ENCODE measurements at places on chromosomes 2 and 18.

DNA sequence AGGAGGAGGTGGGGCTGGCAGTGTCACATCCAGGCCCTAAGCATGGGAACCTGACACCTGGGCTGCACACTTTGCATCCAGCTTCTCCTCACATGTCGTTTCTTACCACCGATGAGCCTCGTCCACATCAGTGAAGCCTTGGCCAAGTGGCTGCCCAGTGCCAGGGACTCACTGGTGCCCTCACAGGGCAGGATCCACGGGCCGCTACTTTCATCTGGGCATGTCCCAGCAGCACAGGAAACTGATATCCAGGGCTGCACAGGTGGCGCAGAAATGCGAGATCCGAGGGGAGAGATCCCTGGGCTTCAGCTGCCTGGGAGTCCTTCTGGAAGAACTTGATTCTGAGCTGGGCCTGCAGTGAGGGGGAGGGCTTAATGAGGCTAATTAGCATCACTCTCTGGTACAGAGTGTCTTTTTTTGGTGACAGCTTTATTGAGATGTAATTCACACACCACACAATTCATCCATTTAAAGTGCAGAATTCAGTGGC lies 291.6 kb upstream of the HDAC4 start:
- DNase-seq, result no peak
- H3K4me3 ChIP-seq, result no peak overlapping the region
- H3K27ac ChIP-seq, result no peak overlapping the region
- no peaks in the 10 kb centered on the region for H3K4me1 ChIP-seq
- H3K27me3 ChIP-seq, result no peaks in the 10 kb centered on the region
- H3K36me3 ChIP-seq, result no peaks in the 10 kb centered on the region

- H3K4me3 ChIP-seq, result no peak overlapping the region
- no peaks in the 10 kb centered on the region for H3K36me3 ChIP-seq
- H3K4me1 ChIP-seq, result no peaks in the 10 kb centered on the region
- no peak overlapping the region for H3K27ac ChIP-seq
- peak; percentile 33 for DNase-seq
Observed at GRCh38 chr2:45992021-45992740, 305.0 kb upstream of the EPAS1 start.

- DNase-seq, result no peak
- no peak overlapping the region for H3K4me3 ChIP-seq
- H3K36me3 ChIP-seq, result peaks cover 2% of the 10 kb centered on the region
- H3K4me1 ChIP-seq, result no peaks in the 10 kb centered on the region
- no peak overlapping the region for H3K27ac ChIP-seq
Observed at GRCh38 chr2:27241761-27242613, 20.9 kb downstream of the SLC30A3 start.

DNA sequence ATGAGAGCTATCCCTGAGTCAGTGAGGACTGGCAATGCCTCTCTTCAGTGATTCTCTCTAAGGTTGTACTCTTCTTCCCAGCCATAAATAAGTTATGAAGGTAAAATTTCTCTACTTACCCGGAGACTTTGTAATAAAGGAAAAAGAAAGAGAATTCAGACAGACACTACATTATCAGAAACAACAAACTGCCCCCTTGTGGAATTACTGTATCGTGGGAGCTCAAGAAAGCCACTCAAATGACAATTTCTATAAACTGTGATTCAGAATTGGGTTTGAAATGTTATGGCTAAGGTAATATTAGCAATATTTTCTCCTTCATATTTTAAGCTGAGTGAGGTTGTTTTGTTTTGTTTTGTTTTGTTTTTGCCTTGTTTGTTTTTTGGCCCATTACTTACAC lies 155.8 kb upstream of the TANK start:
- H3K4me3 ChIP-seq, result no peak overlapping the region
- DNase-seq, result no peak
- H3K27me3 ChIP-seq, result no peaks in the 10 kb centered on the region
- H3K36me3 ChIP-seq, result no peaks in the 10 kb centered on the region
- H3K27ac ChIP-seq, result no peak overlapping the region

GRCh38 chr2:103887625-103888024 lies 966.3 kb upstream of the POU3F3 start:
- H3K27ac ChIP-seq, result no peak overlapping the region
- no peak for DNase-seq
- no peak overlapping the region for H3K4me3 ChIP-seq
- no peaks in the 10 kb centered on the region for H3K27me3 ChIP-seq
- H3K36me3 ChIP-seq, result no peaks in the 10 kb centered on the region
- H3K4me1 ChIP-seq, result no peaks in the 10 kb centered on the region

GRCh38 chr2:192161656-192162290 lies 33.0 kb downstream of the TMEFF2 start:
- no peak for DNase-seq
- H3K27ac ChIP-seq, result no peak overlapping the region
- no peaks in the 10 kb centered on the region for H3K27me3 ChIP-seq
- H3K36me3 ChIP-seq, result no peaks in the 10 kb centered on the region
- H3K4me3 ChIP-seq, result no peak overlapping the region
- peaks cover 4% of the 10 kb centered on the region for H3K4me1 ChIP-seq

DNA sequence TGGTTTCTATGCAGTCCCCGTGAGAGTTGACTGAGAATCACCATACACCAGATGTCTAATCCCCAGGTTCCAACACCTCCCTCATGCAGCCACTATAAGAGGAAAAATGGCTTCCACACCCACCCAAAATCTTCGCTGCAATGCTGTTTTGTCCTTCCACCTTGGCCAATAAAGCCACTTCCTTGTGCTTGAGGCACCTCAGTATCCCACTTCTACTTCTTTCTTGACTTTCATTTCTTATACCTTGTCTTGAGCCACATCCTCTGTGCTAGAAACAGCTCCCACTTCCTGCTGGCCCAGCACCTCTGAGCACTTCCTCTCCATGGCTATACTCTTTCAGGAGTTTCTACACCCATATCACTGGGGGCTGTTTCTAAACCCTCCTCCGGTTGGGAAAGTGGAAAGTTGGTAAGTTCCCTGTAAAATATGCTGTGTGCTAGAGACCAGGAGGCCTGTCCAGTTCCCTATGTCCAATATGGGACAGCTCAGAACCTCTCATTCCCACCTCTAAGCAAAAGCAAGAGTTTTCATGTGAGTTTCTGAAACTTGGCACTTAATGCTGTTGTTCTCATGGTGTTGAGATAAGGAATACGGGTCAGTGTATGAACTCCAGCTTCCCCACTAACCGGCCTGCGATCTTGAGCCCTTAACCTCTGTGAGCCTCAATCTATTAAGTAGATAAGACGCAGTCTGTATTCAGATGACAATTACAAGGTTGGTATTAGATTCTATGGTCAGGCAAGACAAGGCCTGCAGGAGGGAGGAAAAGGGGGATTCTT lies 209.1 kb upstream of the ID2 start:
- H3K27ac ChIP-seq, result no peak overlapping the region
- H3K36me3 ChIP-seq, result no peaks in the 10 kb centered on the region
- H3K27me3 ChIP-seq, result no peaks in the 10 kb centered on the region
- peaks cover 16% of the 10 kb centered on the region for H3K4me1 ChIP-seq
- no peak overlapping the region for H3K4me3 ChIP-seq

GRCh38 chr18:8232791-8233190 lies 376.4 kb upstream of the RAB12 start:
- no peaks in the 10 kb centered on the region for H3K27me3 ChIP-seq
- no peaks in the 10 kb centered on the region for H3K4me1 ChIP-seq
- H3K36me3 ChIP-seq, result no peaks in the 10 kb centered on the region
- no peak overlapping the region for H3K27ac ChIP-seq

DNA sequence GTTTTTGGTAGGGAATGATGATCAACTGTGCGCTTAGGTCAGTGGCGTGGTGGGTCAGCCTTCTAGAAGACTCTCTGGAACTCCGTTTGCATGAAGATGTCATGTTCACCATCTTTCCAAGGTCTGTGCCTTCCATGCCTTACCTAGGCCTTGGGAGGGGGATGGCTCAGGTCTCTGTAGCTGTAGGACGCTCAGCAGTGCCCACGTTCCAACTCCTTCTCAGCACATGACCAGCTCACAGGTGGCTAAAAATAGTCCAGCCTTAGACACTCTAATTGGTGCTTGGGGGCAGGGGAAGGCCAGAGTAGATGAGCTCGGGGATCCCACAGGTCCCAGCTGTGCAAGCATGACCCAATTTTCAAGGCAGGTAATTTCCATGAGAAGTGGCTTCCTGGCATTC lies 42.3 kb upstream of the TEX51 start:
- no peak overlapping the region for H3K27ac ChIP-seq
- H3K27me3 ChIP-seq, result no peaks in the 10 kb centered on the region
- H3K4me3 ChIP-seq, result no peak overlapping the region
- H3K4me1 ChIP-seq, result no peaks in the 10 kb centered on the region
- DNase-seq, result no peak
- no peaks in the 10 kb centered on the region for H3K36me3 ChIP-seq

GRCh38 chr2:15842758-15843666 lies 97.3 kb upstream of the MYCN start:
- DNase-seq, result no peak
- H3K27me3 ChIP-seq, result no peaks in the 10 kb centered on the region
- H3K4me3 ChIP-seq, result no peak overlapping the region
- peaks cover 35% of the 10 kb centered on the region for H3K4me1 ChIP-seq

GRCh38 chr2:182186132-182186735 lies 200.6 kb downstream of the PPP1R1C start:
- no peak overlapping the region for H3K27ac ChIP-seq
- H3K36me3 ChIP-seq, result no peaks in the 10 kb centered on the region
- H3K4me3 ChIP-seq, result no peak overlapping the region
- no peak for DNase-seq
- H3K4me1 ChIP-seq, result no peaks in the 10 kb centered on the region
- H3K27me3 ChIP-seq, result no peaks in the 10 kb centered on the region

DNA sequence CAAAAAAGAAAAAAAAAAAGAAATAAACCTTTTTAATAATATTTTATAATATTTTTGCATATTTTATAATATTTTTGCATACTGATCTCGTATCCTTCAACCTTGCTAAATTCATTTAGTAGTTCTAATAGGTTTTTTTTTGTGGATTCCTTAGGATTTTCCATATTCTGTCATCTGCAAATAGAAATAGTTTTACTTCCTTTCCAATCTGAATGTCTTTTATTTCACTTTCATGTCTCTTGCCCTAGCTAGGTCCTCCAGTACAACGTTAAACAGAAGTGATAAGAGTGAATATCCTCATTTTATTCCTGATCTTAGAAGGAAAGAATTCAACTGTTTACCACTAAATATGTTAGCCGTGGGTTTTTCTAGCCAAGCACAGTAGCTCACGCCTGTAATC lies 13.7 kb downstream of the LMAN2L start:
- H3K27ac ChIP-seq, result no peak overlapping the region
- peaks cover 3% of the 10 kb centered on the region for H3K36me3 ChIP-seq
- no peak for DNase-seq
- no peaks in the 10 kb centered on the region for H3K27me3 ChIP-seq

- no peaks in the 10 kb centered on the region for H3K4me1 ChIP-seq
- H3K27me3 ChIP-seq, result no peaks in the 10 kb centered on the region
- DNase-seq, result no peak
- H3K36me3 ChIP-seq, result no peaks in the 10 kb centered on the region
- no peak overlapping the region for H3K27ac ChIP-seq
Observed at GRCh38 chr2:50538147-50538546, 493.8 kb downstream of the NRXN1 start.

DNA sequence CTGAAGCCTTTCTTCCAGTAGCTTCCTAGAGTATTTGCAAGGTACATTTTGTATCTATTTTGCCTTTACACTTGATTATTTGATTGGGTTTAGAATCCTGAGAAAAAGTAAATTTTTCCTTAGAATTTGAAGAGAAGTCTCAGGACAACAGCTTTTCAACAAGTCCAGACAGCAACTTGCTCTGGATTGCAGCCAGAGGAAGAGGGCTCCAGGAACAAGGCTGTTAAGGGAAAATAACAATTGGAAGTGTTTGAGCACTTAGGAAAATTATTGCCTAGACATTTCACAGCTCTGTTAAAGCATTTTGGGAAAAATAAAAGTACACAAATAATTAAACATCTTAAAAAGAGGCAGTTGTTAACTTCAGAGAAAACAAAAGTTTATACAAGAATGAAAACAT lies 58.3 kb upstream of the RAPGEF4 start:
- H3K27ac ChIP-seq, result no peak overlapping the region
- H3K27me3 ChIP-seq, result no peaks in the 10 kb centered on the region

DNA sequence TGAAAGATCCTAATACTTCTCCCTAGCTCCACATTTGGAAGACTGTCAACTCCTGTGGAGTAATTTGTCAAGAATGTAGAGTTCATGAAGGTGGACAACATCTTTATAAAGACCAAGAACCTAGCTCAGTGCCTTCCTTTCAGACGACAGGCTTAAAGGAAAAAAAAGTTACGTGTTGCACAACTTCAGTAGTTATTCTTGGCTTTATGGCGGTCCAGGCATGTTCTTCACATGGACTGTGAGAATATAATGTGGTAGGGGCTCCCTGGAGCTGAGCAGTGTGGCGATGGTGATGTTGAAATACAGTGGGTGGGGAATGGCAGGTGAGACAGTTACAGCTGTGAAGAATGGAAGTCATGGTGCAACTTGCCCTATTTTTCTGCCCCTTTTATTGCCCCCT lies 3.9 kb downstream of the TAF1B start:
- H3K27ac ChIP-seq, result no peak overlapping the region
- no peaks in the 10 kb centered on the region for H3K27me3 ChIP-seq
- no peaks in the 10 kb centered on the region for H3K36me3 ChIP-seq
- no peak for DNase-seq
- H3K4me3 ChIP-seq, result no peak overlapping the region

GRCh38 chr2:2014251-2014771 lies 270.0 kb upstream of the PXDN start:
- DNase-seq, result no peak
- no peak overlapping the region for H3K4me3 ChIP-seq
- H3K27me3 ChIP-seq, result no peaks in the 10 kb centered on the region
- no peaks in the 10 kb centered on the region for H3K36me3 ChIP-seq
- H3K27ac ChIP-seq, result no peak overlapping the region

- DNase-seq, result no peak
- no peaks in the 10 kb centered on the region for H3K36me3 ChIP-seq
- no peak overlapping the region for H3K27ac ChIP-seq
- H3K4me1 ChIP-seq, result no peaks in the 10 kb centered on the region
- no peaks in the 10 kb centered on the region for H3K27me3 ChIP-seq
Observed at GRCh38 chr2:219408631-219409030, 9.5 kb upstream of the DES start.

GRCh38 chr2:74233648-74234047 lies 35.2 kb downstream of the MTHFD2 start:
- H3K27me3 ChIP-seq, result no peaks in the 10 kb centered on the region
- no peak for DNase-seq
- H3K36me3 ChIP-seq, result no peaks in the 10 kb centered on the region
- H3K4me1 ChIP-seq, result no peaks in the 10 kb centered on the region
- H3K27ac ChIP-seq, result no peak overlapping the region

DNA sequence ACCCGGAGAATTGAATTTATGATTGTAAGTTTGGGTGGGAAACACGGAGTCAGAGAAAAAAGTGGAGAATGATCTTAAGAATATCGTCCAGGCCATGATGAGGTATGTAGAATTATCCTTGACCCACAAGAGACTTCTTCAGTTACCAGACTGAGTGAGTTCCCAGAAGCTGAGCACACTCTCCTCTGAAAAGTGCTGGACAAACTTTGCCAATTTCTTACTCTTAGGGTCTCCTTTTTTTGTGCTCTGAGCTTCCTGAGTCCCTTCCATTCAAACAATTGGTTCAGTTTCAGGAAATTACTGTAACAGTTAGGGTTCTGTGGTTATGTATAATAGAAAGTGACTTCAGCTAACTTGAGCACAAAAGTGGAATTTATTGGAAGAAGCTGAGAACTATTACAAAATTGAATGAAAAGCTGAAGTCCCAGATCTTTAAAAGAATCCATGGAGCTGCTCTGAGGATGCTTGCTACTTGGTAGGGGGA lies 50.6 kb upstream of the EHBP1 start:
- H3K36me3 ChIP-seq, result no peaks in the 10 kb centered on the region
- H3K4me3 ChIP-seq, result no peak overlapping the region
- DNase-seq, result no peak

- H3K27ac ChIP-seq, result peak overlapping the region; percentile 90
- H3K4me1 ChIP-seq, result peaks cover 44% of the 10 kb centered on the region
- H3K4me3 ChIP-seq, result peak overlapping the region; percentile 17
- DNase-seq, result no peak
- H3K27me3 ChIP-seq, result no peaks in the 10 kb centered on the region
Observed at GRCh38 chr2:20348542-20348941, 2.1 kb downstream of the PUM2 start.
